ENCODE measurements at places on chromosomes 5 and 9.

- DNase-seq, result no peak
Measured at GRCh38 chr5:132050136-132050535, 10.3 kb upstream of the IL3 start.

DNA sequence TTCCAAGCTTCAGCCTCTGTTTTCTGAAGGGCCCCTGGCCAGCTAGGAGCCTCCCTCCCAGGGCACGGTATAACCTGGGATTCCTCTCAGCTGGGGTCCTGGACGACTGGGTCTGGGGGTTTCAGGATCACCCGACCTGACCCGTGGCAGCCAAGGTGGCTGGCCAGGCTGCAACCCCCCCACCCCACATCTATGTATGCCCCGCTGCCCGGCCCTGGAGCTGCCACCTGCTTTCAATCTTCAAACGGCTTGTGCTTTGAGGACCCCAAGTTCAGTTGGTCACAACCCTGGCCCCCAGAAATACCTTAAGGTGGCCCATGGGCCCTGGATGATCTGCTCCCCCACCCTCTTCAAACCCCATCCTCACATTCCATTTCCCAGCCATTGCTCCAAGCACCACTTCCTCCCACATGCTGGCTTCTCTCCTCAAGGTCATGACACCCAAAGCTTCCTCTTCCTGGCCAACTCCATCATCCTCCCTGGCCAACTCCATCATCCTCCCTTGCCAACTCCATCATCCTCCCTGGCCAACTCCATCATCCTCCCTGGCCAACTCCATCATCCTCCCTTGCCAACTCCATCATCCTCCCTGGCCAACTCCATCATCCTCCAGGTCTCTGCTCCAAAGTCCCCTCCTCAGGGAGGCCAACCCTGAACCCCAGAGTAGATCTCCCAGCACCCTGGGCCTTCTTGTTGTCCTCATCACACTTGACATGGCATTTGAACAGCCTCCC is 17.2 kb upstream of the TTLL11 start:
- DNase-seq, result no peak

DNA sequence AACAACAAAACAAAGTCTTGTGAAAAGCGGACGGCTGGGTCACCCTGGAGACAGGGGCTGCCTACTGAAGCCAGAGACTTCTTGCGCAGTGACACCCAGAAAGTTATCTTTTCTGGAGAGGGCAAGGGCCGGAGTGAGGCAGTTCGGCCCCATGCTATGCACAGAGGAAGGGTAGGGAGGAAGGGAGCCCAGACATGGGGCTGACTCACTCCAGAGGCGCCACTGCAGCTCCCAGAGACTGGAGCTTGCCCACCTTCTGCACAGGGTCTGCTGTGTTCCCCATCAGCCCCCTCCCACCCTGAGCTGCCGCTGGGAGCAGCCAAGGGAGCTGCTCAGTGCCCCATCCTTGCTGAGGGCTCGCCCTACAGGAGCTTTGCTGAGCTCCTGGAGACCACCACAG is 13.3 kb downstream of the SLC6A3 start:
- no peak for DNase-seq

DNA sequence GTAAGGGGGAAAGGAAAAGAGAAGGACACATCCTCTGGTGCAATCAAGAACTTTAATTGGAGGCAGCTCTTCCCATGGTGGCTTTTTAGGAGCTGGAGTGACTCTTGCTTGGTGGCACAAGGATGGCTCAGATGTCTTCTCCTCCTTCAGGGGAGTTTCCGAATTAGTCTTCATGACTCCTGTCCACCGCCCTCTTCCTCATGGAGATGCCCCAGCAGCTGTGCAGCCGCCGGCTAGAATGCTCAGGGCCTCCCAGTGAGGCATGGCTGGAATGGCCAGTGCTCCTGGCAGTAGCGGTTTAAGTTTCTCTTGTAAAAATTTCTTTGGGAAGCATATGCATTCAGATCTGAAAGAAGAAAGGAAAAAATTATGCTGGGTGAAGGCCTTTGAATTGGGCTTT is 8.8 kb upstream of the TEX53 start:
- DNase-seq, result no peak

DNA sequence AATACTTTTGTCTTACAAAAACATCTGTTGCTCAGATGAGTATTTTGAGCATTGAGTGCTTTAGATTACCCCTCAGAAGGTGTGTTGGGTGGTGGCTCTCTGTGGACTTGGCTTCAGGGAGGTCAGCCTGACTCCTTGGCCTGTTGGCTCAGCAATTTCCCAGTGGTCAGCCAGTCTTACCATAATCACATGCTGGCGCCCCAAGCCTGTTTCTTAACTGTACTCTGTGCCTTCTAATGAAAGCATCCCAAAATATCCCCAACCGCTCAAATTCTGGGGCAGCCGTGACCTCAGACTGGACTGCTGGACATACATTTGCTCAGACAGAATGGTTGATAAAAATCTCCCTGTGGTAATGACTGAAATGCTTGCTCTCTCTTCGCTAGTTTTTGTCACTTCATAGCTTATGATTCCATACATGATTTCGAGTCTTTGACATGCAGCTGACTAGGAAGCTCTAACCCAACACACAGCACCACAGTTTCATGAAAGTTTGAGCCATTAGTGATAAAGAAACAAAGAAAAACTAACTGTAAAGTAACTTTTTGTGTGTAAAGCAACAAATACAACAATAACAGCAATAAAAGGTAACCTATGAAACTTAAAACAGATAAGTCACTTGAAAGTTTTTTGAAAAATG is 562.2 kb upstream of the MEF2C start:
- DNase-seq, result no peak

GRCh38 chr5:106634375-106634774 is 1036.4 kb downstream of the EFNA5 start:
- DNase-seq, result peak; percentile 30

GRCh38 chr9:114038724-114039313 is 39.3 kb downstream of the AMBP start:
- DNase-seq, result no peak

DNA sequence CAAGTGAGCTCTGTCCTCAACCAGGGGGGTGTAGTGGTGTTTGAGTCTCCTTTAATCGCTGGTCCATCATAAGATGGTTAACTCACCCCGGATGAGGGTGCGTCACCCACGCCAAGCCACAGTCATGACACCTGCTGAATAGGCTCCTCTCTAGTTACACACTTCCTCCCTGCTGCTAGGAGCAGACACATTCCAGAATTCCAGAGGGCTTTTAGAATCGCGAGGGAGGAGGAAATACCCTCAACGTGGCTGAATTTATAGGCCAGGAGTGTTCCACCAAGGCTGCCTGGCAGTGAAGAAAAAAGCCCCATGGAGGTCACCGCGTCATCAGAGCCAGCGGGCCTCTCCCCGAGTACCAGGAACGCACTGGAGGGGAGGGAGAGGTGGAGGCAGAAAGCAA is 5.1 kb downstream of the GLRX start:
- DNase-seq, result no peak

DNA sequence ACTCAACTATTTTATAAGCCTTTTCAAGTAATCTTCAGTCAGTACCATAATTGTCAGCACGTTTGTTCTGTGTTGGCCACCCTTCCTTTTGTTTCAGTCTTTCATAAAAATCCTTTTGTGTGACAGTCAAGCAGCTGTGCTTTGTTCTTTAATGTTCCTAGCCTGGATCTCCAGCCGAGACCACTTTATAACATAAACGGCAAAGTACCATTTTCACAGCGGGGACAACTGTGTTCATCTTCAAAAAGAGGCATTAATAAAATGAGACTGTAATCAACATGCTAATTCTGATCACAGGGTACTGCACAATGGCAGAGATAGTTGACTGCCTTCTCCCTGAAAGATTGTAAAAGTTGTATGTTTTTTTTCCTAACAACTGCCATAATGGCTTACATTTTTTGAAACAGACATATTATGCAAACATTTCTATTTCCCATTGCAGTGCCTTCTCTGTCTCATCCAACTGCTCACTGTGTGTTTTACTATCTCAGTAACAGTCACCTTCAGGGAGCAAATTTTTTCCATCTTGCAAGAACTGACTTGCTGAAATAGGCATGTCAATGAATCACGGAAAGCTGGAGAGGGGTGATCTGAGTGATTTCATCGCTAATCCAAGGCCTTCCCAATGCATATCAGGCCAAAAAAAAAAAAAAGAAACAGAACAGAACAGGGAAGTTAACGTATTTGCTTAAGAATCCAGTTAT is 828.5 kb upstream of the DMAC1 start:
- DNase-seq, result no peak

- DNase-seq, result peak; percentile 47
Measured at GRCh38 chr5:71830681-71831539, 111.8 kb downstream of the CARTPT start.

- no peak for DNase-seq
Measured at GRCh38 chr9:110013064-110013463, 194.9 kb downstream of the C9orf152 start.

GRCh38 chr5:18465833-18466681 is 831.8 kb downstream of the TAF11L14 start:
- DNase-seq, result peak; percentile 10

- DNase-seq, result no peak
Measured at GRCh38 chr5:138968601-138969000, 93.5 kb upstream of the LRRTM2 start.

DNA sequence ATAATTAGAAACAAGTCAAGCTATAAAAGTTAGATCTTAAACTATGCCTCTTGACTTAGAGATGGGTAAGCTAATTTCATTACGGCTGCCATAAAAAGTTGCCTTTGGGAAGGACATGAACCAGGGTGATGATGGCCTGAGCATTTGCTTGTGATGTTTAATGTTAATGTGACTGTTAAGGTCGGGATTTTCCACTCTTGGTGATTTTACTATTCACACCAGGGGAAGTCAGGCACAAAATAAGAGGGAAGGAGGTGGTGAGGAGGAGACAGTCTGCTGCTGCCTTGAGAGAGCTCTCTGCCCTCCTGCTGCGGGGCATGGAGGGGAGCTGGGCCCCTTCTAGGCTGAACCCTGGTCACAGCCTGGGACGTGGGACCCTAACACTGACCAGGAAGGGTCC is 34.4 kb downstream of the AHRR start:
- DNase-seq, result no peak

DNA sequence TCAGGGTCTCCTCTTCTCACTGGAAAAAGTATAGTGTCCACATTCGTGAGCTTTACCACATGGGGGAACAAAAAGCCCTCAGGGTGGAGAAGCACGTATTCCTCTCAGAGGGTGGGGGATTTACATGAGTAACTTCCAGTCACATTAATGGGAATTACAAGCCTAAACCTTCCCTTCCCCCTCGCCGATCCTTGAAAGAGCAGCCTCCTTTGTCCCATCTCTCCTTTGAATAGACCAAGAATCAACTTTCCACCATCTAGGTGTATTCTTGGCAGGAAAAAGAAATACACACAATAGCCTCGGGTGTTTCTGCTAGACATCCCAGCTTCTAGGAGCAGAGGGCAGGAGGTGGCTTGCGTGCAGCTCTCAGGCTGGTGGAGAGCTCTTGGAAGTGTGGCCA is 144.4 kb downstream of the ZNF462 start:
- DNase-seq, result no peak

GRCh38 chr9:86077276-86077675 is 22.1 kb downstream of the GOLM1 start:
- DNase-seq, result no peak

DNA sequence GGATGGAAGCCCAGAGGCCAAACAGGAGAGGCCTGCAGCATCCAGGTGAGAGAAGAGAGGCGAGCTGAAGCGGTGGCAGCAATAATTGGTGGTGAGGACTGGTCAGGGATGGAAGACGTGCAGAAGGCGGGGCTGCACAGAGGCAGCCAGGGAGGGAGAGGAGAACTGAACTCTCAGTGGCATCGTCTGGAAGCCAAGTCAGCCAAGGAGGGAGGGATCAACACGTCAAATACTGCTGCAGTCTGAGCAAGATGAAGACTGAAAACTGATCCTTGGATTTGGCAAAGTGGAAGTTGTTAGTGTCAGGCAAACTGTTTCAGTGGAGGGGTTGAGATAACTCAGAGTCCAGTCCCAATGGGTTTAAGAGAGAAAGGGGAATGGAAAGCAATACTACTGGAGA is 145.4 kb downstream of the CDK5RAP2 start:
- no peak for DNase-seq

GRCh38 chr5:42989190-42989589 is 50.9 kb downstream of the ANXA2R start:
- DNase-seq, result no peak

DNA sequence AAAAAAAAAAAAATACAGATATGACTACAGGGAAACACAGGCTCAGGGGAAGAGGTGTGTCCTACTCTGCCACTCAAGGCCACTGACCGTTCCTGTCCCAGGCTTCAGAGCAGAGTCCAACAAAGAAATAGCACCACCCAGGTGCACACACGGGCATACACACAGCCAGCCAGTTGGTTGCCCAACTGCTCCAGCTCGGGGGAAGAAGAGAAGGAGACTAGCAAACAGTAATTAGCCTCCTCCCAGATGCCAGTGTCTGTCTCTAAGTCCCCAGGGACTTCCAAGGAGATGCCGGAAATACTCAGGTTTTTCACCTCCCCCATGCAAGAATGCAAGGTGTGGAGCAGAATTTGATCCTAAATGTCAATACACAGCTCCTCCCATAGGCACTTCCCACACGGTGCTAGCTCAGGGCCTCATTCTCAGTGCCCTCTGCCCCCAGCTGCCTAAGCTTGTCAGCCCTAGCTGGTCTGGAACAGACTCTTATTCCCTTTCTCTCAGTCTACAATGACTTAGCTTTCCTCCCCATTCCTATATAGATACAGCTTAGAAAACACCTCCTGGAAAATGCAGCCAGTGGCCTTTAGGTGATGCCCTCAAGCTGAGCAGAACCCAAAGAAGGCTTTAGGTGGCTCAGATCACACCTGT is 1.7 kb downstream of the MYORG start:
- no peak for DNase-seq

DNA sequence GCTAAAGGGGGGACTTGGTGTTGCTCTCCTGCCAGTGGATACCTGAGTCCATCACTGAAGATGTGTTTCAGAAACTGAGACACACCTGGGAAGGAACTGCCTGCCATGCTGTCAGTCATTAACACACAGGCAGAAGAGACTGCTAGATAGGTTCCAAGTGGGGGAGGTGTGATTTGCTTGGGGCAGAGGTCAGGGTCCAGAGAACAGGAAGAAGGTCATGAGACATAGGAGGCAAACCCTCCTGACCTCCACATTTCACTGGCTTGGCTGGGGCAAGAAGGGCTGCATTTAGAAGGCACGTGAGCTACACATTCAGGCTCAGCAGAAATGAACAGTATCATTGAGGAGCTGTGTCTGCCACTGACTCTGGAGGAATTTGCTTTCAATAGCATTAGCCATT is 215.8 kb downstream of the HSPA4 start:
- no peak for DNase-seq

- DNase-seq, result no peak
Measured at GRCh38 chr9:98742325-98743280, 33.9 kb upstream of the GABBR2 start.

DNA sequence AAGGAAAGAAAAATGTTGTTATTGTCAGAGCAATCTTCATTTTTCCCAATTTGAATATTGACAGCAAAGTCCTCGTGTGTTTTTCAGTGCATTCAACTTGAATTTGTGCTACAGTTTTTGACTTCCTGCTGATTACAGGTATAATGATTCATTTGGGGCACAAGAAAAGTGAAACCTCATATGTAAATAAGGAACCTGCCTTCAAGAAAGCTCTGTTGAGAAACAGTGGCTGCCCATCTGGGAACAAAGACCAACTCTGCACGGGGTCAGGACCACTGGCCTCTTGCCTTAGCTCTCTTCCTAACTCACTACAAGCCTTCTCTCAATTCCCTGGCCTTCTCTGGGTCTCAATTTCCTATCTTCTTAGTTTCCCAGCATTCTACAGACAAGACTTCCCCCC is 21.0 kb downstream of the TIMD4 start:
- DNase-seq, result no peak
